ENCODE measurements at places on chromosomes 16 and 17.

DNA sequence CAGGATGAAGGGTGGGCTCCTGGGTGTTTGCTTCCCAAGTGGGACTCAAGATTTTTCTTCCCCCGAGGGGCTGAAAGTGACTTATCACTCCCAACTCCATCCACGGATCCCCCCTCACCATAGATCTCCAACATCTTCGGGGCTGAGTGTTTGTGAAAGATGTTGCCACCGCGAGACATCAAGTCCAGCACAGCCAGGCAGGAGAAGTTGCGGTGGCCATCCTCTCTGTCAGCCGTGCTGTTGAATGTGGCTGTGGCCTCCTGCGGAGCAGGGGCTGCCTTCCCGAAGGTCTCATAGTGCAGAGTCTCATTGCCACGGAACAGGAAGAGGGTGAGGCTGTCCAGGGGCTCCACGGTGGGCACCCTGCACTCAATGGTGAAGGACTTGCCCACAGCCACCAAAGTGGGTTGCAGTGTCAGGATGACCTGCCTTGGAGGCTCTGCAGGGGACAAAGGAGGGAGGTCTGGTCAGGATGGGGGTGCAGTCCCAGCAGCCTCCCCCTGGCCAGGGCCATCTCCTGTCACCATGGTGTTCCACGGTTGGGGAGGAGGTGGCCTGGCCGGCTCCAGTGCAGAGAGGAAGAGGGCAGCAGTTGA, 5.5 kb downstream of the PRR29 start:
- no peak for DNase-seq

GRCh38 chr17:65556910-65557348, 4.5 kb downstream of the AXIN2 start:
- DNase-seq: no peak

GRCh38 chr17:76103274-76104139, at the start of gene EXOC7:
TSS of gene EXOC7 (minus strand) at chr17:76103787. CDS start at chr17:76103692, 95 bp downstream.
- peak; percentile 82 for DNase-seq

GRCh38 chr17:42559075-42559474, 2.9 kb upstream of the COASY start:
- no peak for DNase-seq

- DNase-seq: no peak
Observed at GRCh38 chr16:52113533-52114183, 433.3 kb downstream of the TOX3 start.

GRCh38 chr16:70520612-70521297, 2.6 kb downstream of the COG4 start:
- DNase-seq: peak; percentile 43

- DNase-seq: peak; percentile 67
Observed at GRCh38 chr16:65657556-65657955, 535.7 kb upstream of the CDH11 start.

DNA sequence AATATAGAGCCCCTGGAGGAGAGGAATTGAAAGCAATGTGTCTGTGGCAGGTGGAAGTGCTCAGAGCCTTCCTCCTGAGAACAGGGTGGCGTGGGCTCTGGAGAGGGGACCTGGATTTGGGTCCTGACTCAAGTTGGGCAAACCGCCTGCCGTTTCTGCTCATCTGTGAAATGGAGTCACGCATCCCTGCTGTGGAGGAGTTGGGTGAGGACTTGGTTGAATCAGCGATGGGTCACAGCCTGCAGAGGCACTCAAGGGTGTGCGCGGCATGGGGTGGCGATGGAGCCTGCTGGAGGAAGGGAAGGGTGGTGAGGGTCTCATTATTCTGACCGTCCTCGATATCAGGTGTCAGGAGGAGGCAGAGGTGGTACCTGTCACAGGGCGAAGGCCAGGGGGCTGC, 3.1 kb downstream of the ADAD2 start:
- DNase-seq: no peak

GRCh38 chr17:9790889-9791876, at the start of gene DHRS7C:
TSS of gene DHRS7C (minus strand) at chr17:9791592. CDS start at chr17:9791284, 308 bp downstream.
- DNase-seq: no peak

DNA sequence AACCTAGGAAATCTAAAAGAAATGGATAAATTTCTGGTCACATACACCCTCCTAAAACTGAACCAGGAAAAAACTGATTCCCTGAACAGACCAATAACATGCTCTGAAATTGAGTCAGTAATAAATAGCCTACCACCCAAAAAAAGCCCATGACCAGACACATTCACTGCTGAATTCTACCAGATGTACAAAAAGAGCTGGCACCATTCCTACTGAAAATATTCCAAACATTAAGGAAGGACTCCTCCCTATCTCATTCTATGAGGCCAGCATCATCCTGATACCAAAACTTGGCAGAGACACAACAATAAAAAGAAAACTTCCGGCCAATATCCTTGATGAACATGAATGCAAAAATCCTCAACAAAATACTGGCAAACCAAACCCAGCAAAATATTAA, 52.9 kb downstream of the TTC19 start:
- peak; percentile 7 for DNase-seq

DNA sequence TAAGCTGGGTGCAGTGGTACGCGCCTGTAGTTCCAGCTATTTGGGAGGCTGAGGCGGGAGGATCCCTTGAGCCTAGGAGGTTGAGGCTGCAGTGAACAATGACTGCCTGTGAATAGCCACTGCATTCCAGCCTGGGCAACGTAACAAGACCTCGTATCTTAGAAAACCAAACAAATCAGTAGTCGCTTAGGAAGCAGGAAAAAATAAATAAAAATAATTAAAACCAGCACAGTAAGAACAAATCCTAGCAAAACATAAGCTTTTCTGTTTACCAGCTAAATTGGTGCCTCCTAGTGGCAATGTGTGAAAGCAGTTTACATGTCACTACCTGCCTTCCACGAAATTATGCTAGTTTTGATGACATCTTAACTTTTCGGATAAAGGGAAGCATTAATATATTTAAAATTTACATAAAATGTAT, 1.3 kb downstream of the ARMC5 start:
- peak; percentile 48 for DNase-seq

GRCh38 chr17:82964851-82965341, 114.5 kb upstream of the METRNL start:
- no peak for DNase-seq

- no peak for DNase-seq
Observed at GRCh38 chr17:37312137-37312923, 63.5 kb upstream of the C17orf78 start.
